Activated T-cell treated with anti-CD3 and anti-CD28 coated beads, Interleukin-2, amount 50 U/mL, for 4 hours (primary cell): ENCODE measurements at places on chromosomes 6 and 20.
A peak's percentile ranks its signal among the peaks of the same experiment; 100 is the strongest.

- DNase-seq = no peak
Measured at GRCh38 chr20:50788045-50788991, 6.5 kb upstream of the BCAS4 start.

GRCh38 chr6:140380427-140381218, 1006.2 kb upstream of the CITED2 start:
- no peak for DNase-seq

GRCh38 chr6:72894091-72894490, 272.2 kb downstream of the KCNQ5 start:
- no peak for DNase-seq

DNA sequence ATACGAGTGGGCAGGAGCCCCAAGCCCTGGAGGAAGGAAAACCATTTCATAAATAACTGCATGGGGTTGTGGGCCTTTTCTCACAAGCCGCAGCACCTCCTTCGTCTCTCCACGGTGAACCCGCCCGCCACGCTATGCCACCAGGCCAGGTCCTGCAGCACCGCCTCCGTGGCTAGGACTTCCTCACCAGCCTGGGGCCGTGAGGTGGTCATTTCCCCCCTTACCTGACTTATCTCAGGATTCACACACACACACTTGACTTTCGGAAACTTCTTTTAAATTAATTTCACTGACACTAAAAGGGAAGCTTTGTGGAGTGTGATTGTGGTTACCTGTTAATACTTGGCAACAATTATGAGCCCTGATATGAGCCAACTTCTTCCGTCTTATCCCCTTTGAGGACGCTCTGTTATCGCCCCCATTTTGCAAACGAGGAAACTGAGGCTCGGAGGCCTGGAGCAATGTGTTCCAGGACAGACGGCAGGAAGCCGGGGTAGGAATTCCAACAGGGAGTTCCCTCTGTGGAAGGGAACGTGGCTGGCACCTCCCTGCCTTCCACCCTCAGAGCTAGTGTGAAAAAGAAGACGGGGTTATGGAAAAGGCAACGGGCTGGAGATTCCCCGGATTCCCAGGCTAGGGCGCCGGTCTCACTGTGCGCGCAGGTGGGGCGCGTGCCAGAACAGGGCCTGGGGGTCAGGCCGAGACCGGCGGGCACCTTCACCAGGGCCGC, 817 bp upstream of the SLCO4A1 start:
- no peak for DNase-seq

DNA sequence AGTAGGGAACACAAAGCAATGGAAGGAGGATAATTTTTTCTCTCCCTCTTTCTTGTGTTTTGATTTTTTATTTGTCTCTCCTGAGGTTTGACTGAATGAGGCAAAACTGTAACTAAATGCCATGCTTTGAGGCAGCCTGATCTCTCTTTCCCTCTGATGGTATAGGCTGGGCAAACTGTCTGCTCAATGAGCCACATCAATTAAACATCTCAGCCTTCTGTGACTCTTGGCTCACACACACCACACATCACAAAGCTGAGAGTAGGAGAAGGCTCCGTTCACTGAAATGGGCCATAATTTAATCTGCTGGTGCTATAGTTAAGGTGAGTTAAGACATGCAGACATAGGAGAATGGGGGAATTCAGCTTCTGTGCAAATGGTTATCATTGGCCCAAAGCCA, 28.1 kb upstream of the SCGN start:
- DNase-seq = no peak

GRCh38 chr6:19736066-19736465, 101.1 kb upstream of the ID4 start:
- DNase-seq = no peak

GRCh38 chr20:43977962-43978361, 63.3 kb downstream of the TOX2 start:
- DNase-seq = no peak

DNA sequence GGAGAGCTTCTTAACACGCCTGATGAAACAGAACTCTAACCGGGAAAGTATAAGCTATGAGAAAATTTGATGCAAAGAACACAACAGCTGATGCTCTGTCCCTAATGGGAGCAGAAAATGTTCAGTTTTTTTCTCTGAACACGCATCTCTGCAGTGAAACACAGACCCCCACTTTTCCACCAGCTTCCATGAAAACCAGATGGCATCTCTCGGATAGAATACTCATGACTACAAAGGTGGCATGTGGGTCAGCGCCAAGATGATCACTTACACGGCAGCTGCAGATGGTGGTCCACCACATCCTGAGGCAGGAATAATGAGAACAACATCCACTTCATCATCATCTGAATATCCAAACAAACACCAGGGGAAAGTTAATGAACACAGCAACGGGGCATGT, 85.2 kb upstream of the CNR1 start:
- DNase-seq = no peak

DNA sequence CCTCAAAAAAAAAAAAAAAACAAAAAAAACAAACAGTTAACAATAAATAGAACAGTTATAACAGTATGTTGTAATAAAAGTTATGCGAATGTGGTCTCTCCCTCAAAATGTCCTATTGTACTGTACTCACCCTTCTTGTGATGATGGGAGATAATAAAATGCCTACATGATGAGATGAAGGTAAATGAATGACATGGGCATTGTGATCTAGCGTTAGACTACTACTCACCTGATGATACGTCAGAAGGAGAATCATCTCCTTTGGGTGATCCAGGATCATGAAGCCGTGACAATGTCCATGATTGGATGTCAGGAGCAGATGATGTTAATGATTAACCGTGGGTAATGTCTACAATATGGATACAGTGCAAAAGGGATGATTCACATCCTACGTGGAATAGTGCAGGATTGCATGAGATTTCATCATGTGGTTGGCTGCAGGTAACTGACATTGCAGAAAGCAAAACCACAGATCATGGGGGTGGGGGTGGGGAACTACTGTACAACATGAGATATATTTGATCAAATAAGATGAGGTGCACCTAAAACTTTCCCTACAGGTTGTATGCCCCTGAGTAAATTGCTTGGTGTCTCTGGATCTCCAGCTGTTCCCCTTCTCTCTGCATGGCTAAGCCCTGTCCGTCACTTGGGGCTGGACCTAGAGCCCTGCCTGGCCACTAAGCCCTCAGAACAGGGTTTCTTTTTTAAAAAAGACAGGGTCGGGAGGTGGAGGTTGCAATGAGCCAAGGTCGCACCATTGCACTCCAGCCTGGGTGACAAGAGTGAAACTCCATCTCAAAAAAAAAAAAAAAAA, 6.2 kb upstream of the RBCK1 start:
- no peak for DNase-seq

DNA sequence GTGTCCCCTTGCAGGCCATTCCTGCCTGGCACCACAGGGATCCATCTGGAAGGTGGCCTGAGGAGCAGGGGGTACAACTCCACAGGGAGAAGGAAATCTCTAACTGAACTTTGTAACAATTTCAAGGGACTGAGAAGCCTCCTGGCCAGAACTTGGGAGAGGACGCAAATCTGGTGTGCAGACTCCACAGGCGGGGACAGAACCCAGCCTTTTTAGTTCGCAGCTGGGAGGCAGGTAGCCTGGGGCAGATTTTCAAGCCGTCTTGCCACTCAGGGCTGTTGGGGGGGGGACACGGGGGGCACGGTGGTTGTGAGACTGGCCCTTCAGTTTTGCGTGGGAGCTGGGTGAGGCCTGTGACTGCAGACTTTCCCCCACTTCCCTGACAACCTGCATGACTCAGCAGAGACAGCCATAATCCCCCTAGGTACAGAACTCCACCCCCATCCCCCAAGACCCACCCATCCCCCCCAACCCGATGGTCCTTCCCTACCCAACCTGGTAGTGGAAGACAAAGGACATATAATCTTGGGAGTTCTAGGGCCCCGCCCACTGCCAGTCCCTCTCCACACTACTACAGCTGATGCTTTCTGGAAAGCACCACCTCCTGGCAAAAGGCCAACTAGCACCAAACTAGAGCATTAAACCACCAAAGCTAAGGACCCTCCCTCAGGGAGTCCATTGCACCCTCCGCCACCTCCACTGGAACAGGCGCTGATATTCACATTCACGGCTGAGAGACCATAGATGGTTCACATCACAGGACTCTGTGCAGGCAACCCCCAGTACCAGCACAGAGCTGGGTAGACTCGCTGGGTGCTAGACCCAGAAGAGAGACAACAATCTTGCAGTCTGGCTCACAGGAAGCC, 3.0 kb upstream of the HUS1B start:
- DNase-seq = no peak

DNA sequence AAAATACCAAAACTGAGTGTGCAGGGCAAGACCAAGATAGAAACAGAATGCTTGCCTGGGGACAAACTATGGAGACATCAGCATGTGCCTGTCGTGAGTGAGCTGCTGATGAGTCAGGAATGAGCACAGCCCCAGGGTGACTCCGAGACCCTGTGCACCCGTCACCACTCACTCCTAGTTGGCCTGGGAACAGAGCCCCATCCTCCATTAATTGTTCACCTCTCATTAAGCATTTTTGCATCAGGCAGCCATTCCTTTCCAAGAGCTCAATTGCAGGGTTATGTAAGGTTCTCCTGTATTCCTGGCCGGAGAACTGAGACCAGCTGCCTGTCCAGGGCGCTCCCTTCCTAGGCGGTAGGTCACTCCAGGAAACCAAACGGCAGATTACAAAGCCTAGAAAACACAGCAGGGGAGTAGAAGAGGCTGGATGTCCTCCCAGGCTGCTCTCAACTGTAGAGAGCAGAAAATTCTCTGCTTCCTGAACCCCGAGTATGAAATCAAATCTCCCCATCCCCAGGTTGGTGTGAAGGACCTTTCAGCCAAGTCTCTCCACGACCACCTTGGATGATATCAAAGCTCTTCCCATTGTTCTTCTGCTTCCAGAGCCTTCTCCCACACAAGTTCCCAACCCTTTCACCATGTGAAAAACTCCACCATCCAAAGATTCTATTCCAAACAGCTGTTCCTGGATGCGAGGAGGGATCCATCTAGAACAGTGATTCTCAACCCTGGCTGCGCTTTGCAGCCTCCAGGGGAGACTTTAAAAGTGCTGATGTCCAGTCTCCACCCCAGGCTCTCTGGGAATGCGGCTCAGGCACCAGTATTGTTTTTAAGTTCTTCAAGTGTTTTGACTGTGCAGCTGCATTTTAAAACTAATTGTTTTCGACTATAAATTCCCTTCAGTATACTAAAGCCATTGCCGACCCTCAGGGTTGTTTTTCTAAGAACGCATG, 532.6 kb upstream of the JARID2 start:
- no peak for DNase-seq

DNA sequence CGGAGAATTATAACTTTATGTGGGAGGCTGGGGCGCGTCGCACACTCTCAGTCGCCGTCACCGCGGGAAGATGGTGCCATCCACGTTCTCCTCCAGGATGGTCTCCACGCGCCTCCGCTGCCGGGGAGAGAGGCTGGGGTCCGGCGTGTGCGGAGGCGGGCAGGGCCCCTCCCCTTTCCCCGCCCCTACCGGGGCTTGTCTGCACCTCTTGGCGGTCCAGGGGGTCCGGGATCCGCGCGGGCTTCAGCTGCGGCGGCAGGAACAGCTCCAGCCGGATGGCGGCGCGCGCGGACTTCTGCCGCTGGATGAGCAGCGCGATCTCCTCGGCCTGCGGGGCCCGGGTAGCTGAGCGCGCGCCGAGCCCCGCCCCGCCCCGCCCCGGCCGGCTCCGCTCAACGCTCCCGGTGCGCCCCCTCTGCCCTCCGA, 807 bp downstream of the LKAAEAR1 start:
- DNase-seq = peak; percentile 61

- no peak for DNase-seq
Measured at GRCh38 chr6:1394514-1395463, 5.4 kb downstream of the FOXF2 start.

DNA sequence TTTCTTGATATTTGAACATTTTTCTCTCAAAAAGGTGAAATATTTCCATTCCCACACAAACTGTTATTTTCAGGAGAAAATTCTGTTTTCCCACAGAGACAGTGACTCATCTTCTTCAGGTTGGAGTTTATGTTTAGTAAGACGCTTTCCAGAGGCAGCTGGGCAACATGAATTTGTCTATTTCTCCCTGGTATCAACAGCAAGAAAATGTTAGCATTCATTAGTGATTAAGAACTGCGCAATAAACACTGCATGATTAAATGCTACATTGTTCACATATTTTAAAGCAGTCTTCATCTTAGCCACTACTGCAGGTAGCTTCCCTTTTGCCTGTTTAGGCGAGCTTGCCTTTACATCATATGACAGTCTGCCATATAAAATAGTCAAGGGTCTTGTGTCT, 295.7 kb downstream of the C6orf118 start:
- DNase-seq = no peak

GRCh38 chr6:54601600-54602300, 244.8 kb upstream of the FAM83B start:
- DNase-seq = no peak

- DNase-seq = no peak
Measured at GRCh38 chr20:52859156-52859876, 112.8 kb upstream of the TSHZ2 start.

GRCh38 chr6:31270788-31271640, 878 bp downstream of the HLA-C start:
- peak; percentile 46 for DNase-seq

DNA sequence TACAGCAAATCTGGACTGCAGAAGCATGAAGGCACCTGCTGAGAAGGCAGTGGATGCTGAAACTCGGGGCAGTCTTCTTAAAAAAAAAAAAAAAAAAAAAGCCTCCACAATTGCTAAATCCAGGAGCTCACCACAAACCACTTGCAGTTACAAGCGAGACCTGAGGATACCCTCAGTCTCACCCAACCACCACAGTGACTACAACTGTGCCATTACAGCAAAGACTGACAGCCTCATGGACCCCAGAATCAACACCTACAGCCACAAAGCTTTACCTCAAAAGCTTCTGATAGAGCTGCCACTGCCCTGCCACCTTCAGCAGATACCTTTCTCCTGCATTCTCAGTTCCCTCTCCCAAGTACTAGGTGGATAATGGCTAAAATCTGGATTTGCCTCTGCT, 9.0 kb downstream of the COL21A1 start:
- no peak for DNase-seq

- no peak for DNase-seq
Measured at GRCh38 chr6:105896821-105897095, 189.4 kb upstream of the PRDM1 start.

GRCh38 chr20:32365564-32365963, 7.4 kb downstream of the ASXL1 start:
- no peak for DNase-seq

DNA sequence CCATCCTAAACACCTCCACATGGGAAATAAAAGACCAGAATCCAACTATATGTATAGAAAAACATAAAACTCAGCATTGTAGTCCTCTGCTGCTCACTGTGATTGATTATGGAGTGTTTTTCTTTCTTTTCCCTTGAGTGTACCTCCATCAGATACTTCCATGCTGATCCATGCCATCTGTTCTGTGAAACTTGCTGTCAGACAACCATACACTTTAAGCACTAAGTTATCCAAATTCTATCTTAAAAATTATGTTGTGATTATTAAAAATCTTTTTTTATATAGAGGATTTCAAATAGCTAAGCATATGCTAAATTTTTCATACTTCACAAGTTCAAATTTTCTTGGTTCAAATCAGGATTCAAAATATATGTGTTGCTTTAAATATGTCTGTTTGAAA, 91.9 kb upstream of the TINAG start:
- no peak for DNase-seq

DNA sequence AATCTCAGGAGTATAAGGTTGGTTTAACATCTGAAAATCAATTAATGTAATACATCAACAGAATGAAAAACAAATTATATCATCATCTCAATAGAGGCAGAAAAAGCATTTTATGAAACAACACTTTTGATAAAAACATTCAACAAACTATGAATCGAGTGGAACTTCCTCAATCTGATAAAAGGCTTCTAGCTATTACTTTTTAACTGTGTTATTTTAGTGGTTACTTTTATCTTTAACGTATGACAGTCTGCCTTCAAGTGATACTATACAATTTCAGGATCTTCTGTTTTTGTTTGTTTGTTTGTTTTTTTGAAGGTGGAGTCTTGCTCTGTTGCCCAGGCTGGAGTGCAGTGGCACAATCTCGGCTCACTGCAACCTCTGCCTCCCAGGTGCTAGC, 73.7 kb downstream of the ZFAND3 start:
- no peak for DNase-seq
